ENCODE measurements at places on chromosomes 6 and 20.

- no peak for DNase-seq
Observed at GRCh38 chr6:39599973-39600372, 125.2 kb downstream of the KIF6 start.

DNA sequence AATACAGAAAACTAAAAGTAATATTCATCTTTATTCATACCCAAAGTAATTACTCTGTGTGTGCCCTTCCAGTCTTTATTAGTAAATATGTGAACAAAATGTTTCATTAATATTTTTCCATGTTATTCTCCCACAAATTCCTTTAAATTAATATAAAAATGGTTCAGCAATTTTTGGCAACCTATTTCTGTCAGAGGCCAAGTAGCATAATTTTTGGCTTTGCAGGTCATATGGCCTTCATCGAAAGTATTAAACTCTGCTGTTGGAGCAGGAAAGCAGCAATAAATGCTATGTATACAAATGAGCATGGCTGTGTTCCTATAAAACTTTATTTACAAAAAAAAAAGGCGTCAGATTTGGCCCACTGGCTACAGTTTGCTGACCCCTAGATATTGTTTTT, 16.1 kb downstream of the ZC2HC1B start:
- no peak for DNase-seq

DNA sequence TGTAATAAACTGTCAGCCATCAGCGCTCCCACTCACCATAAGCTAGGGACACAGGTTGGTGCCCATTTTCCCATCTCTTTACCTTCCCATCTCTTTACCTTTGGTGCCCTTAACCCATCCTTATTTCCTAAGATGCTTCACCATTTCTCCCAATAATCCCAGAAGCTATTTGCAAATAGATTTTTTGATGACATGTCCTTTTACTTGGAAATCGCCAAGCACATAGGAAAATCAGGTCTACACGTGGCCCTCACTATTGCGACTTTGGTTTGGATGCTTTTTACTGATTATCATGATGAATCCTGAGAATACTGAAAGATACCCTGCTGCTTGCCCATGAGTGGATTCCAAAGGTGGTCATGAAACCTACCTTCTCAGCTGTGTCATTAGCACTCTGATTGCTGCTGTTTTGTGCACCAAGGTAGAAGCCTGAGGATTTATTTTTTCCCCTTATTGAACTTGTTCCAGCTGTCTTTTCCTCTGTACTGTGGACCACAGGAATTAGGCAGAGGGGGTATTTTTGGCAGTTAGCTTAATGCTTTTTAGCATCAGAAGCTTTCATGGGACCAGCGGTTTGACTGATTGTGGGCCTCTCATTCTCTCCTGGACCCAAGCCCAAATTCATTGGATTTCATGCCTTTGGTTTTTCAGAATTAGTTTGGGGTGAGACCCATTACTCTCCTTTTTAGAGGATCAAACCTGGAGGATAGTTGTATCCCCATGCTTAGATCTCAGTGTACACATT, 229.6 kb upstream of the RIN2 start:
- DNase-seq, result no peak

GRCh38 chr6:13163161-13163944, 165.0 kb downstream of the TBC1D7 start:
- no peak for DNase-seq

DNA sequence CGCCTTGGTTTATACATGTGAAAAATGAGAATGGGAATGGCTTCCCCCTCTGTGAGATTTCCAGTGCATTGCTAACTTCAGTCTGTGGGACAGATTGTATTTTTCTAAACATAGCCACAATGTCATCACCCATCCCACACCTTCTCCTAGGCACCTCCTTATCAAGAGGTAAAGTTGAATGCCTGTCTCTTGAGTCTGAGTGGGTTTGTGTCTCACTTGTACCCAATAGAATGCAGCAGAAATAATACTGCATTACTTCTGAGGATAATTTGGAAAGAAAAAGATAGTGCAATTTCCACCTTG, 27.9 kb downstream of the RIN2 start:
- DNase-seq, result no peak

Measured in activated CD4-positive, CD25-positive, alpha-beta regulatory T cell (primary cell).